Stimulated activated CD4-positive, alpha-beta T cell treated with anti-CD3 and anti-CD28 coated beads, Interleukin-1b, Interleukin-23, amount 100 ng/mL, for 24 hours (primary cell): ENCODE measurements at places on chromosomes 4 and X.

GRCh38 chr4:3658530-3658913 is 107.7 kb upstream of the ADRA2C start:
- no peak for DNase-seq

DNA sequence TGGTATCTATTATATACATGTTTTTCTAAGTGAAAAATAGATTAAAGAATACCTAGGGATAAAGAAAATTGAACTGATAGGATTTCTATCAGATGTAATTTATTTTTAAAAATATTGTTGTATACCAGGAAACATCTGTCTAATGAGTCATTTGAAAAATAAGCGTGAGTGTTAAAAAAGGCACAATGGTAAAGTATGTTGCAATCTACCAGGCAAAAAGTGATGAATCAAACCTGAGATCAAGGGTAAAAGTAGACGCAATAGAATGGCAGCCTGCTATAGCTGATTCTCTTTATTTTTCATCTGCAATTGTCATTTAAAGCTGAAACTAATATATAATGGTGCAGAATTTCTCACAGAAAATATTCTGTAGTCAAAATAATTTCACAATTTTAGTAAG is 1119.6 kb downstream of the PCDH18 start:
- no peak for DNase-seq

- DNase-seq, result no peak
Observed at GRCh38 chrX:147875866-147876596, 35.7 kb upstream of the FMR1 start.

DNA sequence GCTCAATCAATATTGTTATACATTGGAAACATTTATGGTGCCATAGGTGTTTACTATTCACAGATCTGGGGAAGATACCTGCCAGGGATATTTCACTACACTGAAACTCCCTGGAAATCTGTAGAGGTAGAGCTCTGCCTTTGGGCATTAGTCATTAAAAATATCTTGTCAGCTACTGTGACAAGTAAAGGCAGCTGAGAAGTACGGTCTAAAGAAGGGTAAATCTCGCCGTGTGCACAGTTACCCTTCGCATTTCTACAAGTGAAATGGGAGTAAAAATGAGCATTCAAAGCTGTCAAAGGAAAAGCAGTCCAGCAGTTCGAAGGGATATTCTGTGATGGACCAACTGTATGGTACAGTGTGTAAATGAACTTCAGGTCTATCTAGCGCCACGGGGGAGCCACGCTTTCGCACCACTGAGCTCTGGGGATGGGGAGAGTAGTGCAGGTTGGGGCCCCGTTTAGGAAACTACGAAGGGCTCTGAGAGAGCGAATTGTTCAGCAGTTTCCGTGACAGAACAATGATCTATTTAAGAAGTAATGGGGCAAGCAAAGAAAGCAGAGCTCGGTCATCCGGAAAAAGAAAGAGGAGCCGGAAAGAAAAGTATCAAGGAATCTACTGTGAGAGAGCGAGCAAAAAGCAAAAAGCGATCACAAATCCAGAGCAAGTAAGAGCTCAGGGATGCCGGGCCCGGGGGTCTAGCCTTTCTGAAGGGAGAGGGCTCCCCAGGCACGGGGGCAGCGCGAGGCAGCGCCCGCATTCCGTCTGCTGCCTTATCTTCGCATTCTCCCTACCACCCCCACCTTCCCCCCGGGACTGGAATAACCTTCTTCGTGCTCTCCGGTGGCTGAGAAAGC is 646 bp downstream of the TIGD4 start:
- peak; percentile 3 for DNase-seq

DNA sequence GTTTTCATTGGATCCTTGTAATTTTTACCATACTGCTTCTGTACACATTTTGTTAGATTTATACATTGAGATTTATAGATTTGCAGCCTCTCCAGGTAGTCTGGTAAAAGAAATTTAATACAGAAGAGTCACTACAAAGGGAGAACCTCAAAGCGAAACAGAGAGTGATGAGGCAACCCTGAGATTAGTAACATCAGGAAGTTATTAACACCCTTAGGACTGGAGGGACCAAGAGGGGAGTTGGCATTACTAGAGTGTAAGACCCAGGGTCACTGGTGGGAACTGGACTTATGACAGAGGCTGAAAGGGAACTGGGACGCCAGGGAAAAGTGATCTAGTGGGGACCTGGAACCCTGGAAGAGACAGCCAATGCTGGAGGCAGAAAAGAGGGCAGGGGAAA is 20.6 kb upstream of the MAML3 start:
- DNase-seq, result no peak

DNA sequence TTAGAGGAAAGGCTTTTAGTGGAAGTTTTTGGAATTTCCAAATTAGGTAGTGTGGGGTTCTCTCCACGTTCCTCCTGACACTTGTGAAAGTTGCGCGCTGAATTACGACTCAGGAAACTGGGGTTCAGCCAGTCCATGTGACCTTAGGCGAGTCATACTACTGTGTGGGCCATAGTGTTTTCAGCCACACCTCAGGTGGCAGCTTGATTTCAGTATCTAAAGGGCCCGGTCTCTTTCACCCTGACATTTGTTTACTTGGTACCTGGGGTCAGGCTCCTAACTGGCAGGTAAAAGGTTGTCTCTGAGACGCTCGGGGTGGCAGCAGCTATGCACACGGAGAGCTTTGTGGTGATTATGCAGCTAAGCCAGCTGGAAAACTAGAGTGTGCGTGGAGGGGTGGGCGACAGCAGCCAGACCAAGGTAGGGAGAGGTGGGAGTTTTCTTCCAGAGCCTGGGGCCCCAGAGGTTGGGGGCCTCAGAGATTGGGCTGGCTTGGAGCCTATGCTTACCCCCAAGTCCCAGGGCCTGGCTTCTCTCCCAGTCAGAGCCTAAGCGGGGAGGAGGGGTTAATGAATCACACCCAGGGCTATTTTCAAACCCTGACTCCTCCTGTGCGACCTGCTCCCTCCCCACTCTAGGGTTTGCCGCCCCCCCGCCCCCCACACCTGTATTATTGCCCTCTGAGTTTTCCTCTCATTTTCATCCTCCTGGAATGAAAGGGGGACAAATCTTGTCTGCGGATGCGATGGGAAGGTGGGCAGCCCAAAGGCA is 47.2 kb downstream of the STARD8 start:
- DNase-seq, result no peak

GRCh38 chr4:184844742-184845141 is 19.0 kb upstream of the ACSL1 start:
- no peak for DNase-seq

DNA sequence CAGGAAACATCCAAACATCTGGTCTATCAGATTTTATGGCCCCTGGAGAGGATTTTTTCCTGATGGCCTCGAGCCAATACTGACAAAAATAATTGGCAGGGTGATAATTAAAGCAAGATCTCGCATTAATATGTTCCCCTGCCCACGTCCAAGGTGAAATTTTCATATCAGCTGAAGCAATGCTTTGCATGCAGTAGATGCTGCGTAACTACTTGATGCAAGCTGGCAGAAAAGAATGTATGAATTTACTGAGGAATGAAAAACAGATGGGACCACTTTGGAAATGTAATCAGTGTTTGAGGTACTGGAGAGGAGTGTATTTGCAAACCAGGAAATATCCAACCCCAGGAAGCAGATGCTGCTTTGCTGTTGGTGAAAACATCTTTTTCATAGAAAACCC is 36.8 kb upstream of the REST start:
- DNase-seq, result no peak

DNA sequence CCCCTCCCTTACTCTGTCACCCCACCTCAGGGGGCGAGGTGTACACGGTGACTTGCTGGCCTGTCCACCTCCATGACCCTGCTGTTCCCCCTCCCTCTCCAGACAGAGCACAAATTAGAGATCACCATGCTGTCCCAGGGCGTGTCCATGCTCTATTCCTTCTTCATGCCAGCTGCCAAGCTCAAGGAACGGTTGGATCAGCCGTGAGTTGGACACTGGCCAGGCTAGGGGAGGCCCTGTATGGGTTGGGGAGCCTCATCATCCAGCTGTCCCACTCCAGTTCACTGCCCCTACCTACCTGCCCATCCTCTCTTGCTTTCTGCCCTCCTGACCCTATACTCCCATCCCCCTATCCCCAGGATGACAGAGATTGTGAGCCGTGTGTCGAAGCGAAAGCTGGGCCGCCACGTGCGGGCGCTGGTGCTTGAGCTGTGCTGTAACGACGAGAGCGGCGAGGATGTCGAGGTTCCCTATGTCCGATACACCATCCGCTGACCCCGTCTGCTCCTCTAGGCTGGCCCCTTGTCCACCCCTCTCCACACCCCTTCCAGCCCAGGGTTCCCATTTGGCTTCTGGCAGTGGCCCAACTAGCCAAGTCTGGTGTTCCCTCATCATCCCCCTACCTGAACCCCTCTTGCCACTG is 3.9 kb upstream of the CDK16 start:
- no peak for DNase-seq

DNA sequence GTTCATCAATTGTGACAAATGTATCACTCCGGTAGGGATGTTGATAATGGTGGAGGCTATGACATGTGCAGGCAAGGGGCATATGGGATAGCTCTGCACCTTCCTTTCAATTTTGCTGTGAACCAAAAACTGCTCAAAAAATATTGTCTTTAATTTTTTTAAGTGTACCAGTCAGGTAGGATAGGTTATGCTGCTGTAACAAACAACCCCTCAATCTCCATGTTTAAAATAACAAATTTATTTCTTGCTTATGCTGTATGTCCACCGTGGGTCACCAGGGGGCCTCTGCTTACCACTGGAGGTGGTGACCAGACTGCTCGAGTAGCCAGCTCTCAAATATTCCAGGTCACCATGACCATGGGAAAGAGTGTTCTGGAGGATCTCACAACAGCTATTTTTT is 23.4 kb upstream of the MSX1 start:
- no peak for DNase-seq

DNA sequence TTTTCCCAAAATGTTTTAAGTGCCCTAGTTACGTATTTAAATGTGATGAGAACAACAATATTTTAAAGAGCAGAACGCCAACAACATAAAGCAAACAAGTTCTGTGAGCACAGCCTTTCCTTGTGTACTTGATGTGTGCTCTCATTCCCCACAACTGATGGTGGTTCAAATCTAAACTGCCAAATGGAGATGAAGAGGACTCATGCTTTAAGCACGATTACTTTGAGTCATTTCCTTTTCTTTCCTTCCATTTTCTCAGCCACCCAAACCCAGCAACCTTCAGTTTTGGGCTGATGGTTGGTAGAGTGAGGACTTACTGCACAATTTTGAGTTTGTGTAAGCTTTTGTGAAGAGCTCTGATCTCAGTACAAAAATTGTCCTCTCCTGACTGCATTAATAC is 1.7 kb downstream of the NSD2 start:
- no peak for DNase-seq

GRCh38 chr4:139685180-139685579 is 19.6 kb downstream of the MGST2 start:
- no peak for DNase-seq

DNA sequence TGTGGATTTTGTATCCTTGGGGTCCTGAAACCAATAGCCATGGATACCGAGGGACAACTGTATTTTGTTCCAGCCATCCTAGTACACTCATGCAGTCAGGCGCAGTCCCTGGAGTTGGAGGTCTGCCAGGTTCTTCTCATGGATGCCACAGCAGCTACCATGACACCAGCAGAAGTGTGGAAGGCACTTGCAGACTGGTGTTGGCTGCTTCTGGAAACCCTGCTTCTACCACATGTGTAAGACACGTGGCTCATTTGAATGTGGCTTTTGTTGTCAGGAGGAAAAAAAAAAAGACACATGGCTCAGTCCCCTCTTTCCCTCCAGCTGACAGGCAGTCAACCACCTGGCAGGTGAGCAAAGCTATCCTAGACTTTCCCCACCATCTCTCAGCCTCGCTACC is 19.4 kb downstream of the DRD5 start:
- DNase-seq, result no peak

DNA sequence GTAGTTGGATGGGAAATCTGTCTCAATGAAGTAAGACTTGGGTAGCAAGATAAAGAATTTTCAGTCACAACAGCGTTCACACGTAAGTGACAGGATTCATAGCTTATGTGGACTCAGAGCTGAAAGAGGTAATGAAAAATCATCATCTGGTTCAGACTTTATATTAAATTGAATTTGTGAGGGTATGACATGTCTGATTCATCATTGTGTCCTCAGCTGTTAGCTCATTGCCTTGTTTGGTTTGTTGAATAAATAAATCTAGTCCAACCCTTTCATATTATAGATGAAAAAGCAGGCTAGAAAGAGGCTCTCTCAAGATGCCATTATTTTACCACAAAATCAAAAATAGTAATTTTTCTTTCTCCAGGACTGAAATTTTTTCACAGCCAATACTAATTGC is 2.7 kb upstream of the CYSLTR1 start:
- DNase-seq, result no peak

DNA sequence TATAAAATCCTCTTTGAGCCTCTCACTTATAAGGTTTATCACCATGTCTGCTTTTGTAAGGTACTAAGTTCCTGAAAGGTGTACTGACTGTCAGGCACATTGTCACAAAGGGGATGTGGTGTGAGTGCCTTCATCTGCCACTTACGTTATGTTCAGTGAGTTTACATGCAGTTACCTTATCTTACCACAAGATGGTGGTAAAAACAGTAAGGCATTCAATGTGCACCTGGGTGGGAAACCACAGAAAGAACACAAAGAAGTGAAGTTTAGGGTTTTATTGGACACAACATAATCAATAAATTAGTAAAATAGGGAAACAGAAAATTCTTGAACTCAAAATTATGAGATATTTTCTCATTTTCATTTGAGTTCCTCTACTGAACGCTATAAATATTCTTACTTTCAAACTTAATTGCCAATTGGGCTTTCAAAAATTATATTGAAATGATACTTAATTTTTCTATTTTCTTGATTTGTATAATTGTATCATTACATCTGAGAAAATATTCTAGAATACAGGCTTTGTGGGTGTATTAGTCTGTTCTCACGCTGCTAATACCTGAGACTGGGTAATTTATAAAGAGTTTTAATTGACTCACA is 650.8 kb downstream of the PCDH7 start:
- no peak for DNase-seq

DNA sequence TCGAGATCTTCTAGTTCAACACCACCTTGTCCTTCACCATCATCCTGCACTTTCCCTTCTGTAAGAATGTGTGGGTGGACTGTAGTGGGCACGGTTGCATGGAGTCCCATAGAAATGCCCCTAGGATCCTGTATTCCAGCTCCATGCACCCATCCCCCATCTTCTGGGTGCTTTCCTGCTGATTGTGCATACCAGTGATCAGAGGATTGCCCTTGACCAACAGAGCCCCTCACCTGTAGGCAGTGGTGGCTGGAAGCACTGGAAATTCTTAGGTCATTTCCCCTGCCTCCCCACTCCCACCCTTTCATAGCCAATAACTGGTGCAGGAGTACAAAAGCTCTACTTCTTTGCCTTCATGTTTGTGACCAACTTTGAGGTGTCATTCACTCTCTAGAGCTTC is 213.4 kb upstream of the ARSJ start:
- DNase-seq, result no peak

- DNase-seq, result no peak
Observed at GRCh38 chrX:928606-929005, 283.8 kb downstream of the CRLF2 start.

DNA sequence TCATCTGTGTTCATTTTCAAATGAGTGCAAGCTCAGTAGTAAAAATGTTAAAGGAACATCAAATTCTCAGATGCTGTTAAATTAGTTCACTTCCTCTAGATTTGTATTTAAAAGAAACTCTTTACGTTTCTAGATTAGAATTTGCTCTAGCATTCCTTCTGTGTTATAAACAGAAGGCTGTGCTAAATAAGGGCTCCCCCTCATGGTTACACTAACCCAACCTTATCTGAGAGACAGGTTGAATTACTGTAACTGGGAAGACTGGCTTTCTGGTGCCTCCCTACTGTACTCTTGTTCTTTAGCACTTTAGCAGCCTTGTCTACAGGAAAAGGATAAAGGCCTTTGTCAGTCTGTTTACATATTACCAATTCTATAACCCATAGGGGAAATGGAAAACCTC is 56.8 kb downstream of the RXFP1 start:
- DNase-seq, result no peak
